ENCODE measurements at places on chromosomes 13 and 19.
A peak's percentile ranks its signal among the peaks of the same experiment; 100 is the strongest.

- no peak for DNase-seq
Measured at GRCh38 chr19:13844130-13844631, 32.8 kb upstream of the NANOS3 start.

DNA sequence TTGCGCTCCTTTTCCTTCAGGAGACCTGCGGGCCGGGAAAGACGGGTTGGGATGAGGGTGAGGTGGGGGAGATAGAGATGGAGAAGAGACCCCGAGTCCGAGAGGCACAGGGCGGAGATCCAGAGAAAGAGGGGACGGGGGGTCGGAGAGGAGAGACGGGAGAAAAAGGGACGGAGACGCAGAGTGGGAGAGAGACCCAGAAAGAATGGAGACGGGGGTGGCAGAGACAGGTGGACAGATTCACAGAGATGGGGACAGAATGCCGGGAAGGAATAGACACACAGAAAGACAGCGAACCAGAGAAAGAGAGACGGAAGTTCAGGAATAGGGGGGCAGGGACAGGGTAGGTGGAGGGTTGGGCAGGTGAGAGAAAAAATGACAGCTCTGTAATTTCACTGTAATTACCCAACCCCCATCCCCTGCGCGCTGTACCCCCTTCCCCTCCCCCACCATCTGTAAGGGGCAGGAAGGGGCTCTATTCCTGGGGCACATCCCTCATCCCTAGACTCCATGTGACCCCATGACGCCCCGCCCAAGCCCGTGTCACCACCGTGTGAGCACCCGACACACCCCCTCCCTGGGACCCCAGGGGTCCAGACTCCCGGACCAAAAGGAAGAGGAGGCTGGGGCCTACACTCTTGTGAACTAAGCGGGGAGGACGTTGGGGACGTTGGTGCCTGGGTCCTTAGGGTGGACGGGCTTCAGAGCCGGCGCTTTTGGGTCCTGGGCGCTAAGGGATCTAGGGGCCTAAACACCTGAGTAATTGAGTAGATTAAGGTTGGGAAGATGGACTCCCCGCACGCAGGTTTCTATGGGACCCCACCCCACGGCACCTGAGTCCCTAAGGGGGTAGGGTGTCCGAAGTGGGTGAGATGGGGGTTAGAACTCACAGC lies 967 bp downstream of the DBP start:
- peak; percentile 31 for DNase-seq

DNA sequence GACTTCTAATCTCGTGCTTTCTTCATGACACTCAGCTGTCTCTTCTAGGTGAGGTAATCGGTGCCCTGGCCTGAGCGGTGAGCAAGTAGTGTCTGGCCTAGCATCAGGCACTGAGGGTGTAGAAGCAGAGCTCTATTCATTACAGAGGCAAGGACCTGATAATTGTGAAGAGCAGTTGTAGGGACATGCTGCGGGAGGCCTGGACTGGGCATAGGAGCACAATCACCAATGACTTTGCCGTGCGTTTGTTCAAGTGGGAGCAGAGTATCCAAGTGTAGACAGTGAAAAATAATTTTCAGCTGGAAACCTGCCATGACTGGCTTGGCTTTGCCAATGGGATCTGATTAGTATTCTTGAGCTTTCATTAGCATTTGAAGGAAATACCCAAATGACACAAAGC lies 32.1 kb upstream of the DCLK1 start:
- DNase-seq: peak; percentile 3

DNA sequence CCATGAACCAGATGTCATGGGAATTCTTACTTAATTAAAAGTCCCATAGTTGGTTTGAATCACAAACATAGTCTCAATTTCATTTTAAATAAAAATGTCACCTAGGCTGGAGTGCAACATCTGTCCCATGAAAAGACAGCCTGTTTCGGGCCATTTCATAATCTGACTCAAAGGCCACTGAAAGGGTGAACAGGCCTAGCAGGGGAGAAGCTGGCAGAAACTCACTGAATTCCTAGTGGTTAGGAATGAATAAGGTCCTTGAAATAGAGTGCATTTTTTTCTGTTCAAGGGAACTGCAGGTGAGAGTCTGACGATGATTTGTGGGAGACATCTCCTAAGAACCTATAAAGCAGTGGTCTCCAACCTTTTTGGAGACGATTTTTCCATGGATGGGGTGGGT lies 44.0 kb upstream of the PCCA start:
- DNase-seq: no peak

GRCh38 chr19:13053238-13053637 lies 49.4 kb downstream of the LYL1 start:
- no peak for DNase-seq
